Renal pelvis (tissue), 12 donors: ENCODE measurements at places on chromosomes 5 and 9. TPM values are rescaled to one million over a fixed set of nuclear protein-coding genes. Genes with fewer than 3 reads are reported as not detected.

The ANKRD55 gene
- polyA plus RNA-seq = 1.7 TPM

DNA sequence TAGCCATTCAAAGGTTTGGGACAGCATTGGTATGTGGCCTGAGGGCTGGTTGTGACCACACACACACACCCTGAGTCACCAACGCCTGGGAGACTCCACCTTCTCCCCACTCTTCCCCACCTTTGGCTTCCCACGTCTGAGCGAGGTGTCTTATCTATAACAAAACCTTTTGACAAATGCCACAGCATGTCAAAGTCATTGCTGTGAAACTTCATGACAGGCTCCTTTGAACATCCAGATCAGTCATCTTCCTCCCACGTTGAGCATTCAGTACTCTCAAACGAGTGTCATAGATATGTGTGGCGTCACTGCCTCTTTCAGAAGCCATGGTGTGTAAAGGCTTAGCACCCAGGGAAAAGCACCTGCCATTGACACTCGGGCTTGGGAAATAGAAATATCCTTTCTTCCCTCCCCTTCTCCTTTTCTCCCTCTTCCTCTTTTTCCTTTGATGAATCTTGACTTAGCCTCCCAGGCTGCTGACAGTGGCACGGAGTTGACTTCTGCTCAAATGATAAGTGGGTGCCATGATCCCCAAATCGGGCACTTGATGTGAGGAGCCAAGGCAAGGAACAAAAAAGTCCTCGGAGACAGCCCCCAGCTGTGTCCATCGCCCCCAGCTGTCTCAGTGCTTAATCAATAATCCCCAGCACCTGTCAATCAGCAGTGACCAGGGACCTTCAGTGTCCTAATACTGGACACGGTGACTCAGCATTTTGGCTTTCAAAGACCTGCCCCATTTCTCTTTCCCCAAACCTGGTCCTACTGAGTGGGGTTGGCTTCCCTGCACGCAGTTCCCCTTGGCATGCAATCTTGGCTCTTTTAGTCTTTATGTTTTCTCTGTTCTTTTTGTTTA, 114.8 kb downstream of the FGF18 start:
- DNase-seq = no peak

The IFNA13 gene
- polyA plus RNA-seq = not detected

- peak; percentile 59 for DNase-seq
Observed at GRCh38 chr9:15293804-15294316, 13.2 kb downstream of the TTC39B start.

The PAIP2 gene
- 152 TPM for polyA plus RNA-seq

GRCh38 chr9:91858213-91859030, 91.6 kb downstream of the ROR2 start:
- DNase-seq = no peak

DNA sequence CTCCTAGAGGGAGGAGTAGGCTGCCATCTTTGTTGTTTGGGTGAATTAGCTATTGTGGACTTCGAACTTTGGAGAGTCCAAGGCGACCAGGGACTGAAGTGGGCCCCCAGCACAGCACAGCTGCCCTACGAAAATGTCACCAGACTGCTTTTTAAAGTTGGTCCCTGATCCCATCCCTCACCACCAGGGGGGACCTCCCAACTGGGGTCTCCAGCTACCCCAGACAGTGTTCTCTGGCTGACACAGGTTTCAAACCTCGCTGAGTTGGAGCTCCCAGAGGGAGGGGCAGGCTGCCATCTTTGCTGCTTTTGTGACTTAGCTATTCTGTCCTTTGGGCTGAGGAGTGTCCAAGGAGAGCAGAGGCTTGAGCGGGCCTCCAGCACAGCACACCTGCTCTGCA, 45.7 kb upstream of the ADRB2 start:
- DNase-seq = no peak

DNA sequence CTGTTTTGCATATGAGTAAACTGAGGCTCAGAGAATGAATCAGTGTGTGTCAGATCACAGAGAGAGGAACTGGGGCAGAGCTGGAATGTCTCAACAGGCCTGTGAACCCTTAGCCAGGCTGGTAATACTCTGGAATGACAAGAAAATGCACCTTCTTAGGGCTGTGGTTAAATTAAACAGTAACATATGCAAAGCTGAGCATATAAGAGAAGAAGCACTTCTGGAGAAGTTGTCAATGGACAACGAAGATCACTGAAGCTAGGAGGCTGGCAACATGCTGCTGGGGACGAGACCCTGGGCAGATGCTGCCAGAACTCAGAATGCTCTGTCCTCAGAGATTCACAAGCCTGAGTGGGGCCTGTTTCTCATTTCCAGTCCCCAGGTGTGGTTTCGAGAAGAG, 64.6 kb upstream of the EPB41L4B start:
- no peak for DNase-seq

DNA sequence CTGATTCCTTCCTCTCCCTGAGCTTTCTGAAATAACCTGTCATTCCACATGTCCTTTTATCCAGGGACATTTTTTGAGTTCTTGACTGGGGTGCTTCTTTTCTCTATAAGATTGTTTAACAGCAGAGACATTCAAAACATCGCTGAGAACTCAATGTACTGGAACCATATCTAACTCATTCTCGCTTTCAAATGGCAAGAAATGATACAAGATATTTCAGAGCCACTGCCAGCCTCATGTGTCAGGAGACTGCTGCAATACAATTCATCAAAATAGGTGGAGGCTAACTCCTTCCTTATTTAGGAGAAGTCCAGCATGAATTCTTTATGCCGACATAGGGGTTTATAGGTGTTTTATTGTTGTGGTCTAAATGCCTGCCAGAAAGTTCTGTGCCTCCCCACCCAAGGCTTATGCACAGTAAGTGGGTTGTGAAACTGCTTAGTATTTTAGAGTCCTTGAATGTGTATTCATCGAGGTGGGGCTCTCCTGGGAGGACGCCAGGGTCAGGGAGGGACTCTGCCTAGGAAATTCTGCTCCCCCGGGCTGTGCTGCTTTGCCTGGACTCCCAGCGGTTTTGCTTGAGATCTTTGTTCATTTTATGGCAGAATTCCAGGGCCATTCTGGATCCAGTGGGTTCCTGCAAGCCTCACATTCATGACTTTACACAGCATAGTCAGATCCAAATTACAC, 53.9 kb downstream of the ZNF474 start:
- DNase-seq = no peak

DNA sequence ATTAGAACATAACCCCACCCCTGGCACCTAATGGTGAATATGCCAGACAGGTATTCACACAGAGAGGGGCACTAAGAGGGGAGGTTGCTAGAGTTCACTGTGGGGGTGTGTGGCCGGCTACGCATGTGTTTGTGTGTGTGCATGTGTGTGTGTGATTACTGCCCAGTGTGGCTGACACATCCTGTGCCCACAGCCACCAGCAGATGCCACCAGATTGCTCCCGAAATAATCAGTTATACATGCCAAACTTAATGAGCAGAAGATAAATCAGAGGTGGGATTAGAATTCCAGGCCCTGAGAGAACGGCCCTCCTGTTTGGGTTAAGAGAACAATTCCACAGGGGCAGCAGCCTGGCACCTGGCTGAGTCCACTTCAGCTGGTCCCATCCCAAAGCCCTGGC, 91.8 kb upstream of the TBCA start:
- DNase-seq = no peak

GRCh38 chr9:114484854-114485443, 20.3 kb downstream of the WHRN start:
- DNase-seq = no peak

The CCDC192 gene
- 1.2 TPM for polyA plus RNA-seq

DNA sequence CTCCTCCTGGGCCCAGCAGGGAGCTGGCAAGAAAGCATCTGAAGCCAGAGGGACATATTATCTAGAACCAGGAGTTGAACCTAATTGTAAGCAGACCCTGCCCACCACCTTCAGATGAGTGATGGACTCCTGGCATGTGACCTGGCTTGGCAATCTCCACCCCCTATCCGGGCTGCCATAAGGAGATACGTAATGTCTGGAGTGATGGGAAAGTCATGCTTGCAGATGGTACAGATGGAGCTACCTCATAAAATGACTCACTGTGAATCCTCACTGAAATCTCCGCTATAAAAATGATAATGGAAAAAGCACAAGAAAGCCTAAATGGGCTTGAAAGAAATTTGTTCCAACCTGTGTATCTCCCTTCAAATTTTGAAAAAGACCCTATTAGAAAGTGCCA, 157.5 kb downstream of the DMRT2 start:
- DNase-seq = no peak

GRCh38 chr9:129109537-129109903, 1.1 kb downstream of the CRAT start:
- DNase-seq = no peak

DNA sequence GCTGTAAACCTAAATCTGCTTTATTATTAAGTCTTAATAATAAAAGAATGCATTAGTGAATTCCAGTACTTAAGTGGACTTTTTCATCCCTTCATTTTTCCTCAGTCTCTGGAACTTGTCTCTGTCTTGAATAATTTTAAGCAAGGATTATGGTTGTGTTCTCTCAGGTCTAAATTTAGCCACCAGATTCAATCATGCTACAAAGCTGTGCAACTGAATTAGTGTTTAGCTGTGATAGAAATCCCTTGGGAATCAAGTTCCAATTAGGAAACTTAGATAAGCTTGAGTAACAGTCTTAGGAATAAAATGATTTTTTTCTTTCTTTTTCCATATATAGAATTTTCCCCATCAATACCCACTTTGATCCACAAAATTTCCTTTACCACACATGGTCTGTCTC, 104.3 kb downstream of the PLPPR1 start:
- DNase-seq = no peak

The PCDHGA8 gene
- polyA plus RNA-seq = 0.78 TPM

The B4GALT1 gene
- polyA plus RNA-seq = 105 TPM

The FGF10 gene
- 8.4 TPM for polyA plus RNA-seq

DNA sequence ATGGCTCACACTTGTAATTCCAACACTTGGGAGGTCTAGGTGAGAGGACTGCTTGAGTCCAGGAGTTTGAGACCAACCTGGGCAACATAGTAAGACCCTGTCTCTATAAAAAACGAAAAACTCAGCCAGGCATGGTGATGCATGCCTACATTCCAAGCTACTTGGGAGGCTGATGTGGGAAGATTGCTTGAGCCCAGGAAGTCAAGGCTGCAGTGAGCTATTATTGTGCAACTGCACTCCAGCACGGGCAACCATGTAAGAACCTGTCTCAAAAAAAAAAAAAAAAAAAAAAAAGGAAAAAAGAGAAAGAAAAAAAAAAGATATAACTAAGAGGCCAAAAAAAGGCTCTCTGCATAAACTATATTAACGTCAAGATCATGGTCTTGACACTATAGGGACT, 27.3 kb downstream of the GIN1 start:
- no peak for DNase-seq

DNA sequence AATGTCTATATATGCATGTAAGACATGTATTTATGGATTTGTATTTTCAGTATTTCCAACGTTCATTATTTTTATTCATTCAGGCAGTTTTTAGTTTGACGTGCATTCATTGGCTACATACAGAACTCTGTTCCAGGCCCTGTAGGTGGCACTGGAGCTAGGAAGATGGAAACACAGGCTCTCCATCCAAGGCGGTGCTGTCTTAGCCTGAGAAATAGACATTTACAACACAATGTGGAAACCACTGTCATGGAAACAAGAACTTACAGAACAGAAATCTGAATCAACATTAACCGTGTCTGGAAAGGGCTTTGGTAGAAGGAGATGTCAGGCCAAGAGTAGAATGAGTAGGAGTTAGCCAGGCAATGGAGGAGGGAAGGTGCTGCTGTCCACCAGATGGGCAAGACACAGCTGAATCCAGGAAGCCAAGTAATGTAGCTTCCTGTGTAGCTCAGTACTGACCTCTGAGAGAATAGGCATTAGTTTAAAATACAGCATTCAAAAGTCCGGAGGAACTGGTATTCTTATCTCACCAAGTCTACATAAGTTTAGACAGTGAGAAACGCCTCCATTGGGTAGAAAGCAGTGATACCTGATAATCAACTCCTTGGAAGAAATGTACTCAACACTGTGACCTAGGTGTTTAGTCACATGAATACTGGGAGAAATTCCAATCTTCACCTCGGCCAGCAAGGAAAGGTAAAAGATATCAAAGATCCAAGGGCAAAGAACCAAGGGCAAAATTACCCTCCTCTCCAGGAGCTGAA, 388.6 kb upstream of the CDH6 start:
- DNase-seq = no peak

DNA sequence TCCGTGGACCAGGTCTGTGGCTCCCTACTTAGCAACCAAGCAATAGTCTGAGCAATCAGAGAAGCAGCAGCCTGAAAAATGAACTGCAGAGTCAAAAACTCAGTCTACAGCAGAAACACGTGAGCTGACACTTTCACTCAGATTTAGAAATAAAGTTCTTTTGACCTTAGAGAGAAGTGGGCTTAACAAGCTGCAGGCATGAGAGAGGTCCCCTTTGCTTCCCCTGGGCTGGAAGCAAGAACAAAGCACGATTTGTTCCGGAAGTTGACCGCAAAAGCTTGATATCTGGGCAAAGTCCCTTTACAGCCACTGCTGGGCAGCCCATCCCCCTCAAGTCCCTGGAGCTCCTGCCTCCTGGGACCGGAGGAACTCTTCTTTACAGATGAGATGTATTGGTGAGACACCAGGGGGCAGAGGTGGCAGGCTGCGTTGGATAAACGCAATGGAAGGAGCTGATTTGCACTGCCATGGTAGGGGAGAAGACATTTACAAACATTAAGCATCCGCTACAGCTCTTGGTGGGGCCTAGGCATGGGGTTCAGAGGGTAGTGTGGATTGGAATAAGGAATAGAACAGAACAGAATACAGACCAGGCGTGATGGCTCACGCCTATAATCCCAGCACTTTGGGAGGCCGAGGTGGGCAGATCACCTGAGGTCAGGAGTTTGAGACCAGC, 5.8 kb upstream of the SOWAHA start:
- no peak for DNase-seq

- DNase-seq = no peak
Observed at GRCh38 chr5:107806271-107806670, 135.5 kb upstream of the EFNA5 start.

DNA sequence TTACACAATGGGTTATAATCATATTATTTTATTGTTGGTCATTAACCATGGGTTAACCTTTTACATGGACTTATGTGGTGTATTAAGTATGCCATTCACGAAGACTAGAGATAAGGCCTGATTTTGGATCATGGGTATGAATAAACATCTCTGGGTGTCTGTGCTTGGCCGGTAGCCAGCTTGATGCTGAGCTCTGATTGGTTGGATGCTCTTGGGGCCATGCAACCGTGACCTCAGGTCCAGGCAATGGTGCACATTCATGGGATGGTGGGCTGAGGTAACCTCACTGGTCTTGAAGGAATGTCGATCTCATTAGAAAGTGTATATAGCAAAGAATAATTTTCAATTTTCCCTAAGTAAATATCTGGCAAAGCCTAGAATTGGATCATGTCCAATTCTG, 158.2 kb upstream of the IL12B start:
- no peak for DNase-seq

- DNase-seq = no peak
Observed at GRCh38 chr9:111974092-111974681, 77.6 kb downstream of the UGCG start.

- no peak for DNase-seq
Observed at GRCh38 chr5:36685631-36686288, 79.4 kb downstream of the SLC1A3 start.

The DOCK2 gene
- 3.4 TPM for polyA plus RNA-seq
